Fibroblast of villous mesenchyme (primary cell): ENCODE measurements at places on chromosomes 6 and 20.

GRCh38 chr6:20483887-20484497, 50.3 kb upstream of the CDKAL1 start:
- peak; percentile 25 for DNase-seq

- no peak for DNase-seq
Observed at GRCh38 chr6:170032197-170032596, 258.7 kb downstream of the DLL1 start.

GRCh38 chr6:13538084-13538483, 36.3 kb upstream of the SIRT5 start:
- peak; percentile 76 for DNase-seq

DNA sequence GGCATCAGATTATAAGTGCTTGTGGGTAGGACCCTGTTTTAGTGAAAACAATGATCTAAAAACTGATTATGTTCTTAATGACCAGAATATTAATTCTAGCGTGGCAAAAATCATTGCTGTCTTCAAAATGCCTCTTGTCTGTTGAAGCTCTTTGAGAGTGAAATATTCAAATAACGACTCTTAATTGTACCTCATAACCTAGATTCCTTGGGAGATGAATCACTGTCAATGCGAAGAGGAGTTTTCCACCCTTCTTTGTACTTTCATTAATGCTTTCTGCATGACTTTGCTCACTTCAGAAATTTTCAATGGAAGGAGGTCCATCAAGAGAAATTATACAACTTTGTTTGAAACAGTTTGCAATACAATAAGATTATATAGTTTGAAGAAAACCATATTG, 71.5 kb downstream of the CRYBG1 start:
- DNase-seq: no peak

DNA sequence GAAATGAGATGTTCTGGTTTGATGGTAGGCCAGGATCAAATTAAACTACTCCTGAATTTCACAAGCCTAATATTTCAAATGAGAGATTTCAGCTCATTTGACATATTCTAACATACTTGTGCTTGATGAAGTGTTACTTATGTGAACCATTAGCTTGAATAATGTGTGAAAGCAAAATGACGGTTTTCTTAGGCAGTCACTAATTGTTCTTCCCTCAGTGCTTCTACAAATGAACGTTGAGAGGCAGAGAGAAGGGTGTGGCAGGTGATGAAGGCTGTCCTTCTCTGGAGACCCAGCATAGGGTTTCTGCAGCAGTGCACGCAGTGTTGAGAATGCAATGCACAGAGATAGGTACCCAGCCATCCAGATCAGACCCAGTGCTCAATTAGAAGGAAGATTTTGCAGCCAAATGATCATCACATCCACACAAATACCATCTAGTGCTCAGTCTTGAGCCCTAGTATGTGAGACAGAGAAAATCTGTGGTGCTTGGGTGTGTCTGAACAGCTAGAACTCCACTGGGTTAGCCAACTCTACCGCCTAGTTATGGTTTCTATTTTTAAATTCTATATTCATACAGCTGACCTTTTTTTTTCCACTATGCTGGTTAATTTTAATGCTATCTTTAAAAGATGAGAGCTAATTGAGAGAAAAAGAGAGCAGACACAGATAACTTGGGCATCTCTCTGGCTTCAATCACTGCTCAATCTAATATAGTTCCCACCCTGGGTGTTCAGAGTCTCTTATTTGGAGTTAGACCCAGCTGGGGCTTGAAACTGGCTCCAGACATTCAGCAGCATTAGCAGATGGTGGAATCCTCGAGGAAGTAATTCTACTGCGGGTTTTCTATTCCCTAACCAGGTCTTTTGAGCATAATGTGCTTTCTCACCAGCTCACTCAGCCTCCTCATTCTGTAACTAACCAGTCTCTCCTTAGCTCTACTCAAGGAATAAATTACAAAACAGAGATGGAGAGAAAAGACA, 4.4 kb upstream of the MYLIP start:
- no peak for DNase-seq

GRCh38 chr6:97059473-97059872, 134.9 kb downstream of the KLHL32 start:
- peak; percentile 43 for DNase-seq

DNA sequence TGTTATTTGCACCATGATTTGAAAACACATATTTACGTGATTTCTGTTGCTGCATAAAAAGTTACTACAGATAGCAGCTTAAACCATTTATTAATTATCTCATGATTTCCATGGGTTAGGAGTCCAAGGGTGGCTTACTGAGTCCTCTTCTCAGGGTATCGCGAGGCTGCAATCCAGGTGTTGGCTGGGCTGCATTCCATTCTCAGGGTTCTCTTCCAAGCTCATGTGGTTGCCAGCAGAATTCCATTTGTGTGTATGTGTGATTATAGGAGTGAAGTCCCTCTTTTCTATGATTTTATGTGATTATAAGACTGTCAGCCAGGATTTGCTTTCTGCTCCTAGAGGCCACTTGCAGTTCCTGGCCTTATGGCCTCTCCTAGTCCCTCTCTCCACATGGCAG, 135.1 kb downstream of the FAM83B start:
- no peak for DNase-seq

DNA sequence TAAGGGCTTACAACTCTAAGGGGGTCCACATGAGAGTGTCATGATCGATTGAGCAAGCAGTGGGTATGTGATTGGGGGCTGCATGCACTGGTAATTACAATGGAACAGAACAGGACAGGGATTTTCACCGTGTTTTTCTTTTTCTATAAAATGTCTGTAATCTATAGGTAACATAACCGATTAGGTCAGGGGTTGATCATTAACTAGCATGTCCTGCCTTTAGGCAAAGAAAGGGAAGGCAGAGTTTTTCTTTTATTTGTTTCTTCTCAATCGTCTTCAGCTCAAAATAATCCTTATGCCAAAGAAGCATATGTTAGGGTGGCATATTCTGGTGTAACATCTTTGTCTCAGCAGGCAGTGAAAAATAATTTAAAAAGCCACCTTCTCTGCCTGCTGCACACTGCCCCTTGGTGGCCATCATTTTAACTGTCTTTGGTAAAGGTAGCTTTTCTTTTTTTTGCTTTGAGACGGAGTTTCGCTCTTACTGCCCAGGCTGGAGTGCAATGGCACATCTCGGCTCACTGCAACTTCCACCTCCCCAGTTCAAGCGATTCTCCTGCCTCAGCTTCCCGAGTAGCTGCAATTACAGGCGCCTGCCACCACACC, 9.7 kb upstream of the CEP43 start:
- peak; percentile 63 for DNase-seq

DNA sequence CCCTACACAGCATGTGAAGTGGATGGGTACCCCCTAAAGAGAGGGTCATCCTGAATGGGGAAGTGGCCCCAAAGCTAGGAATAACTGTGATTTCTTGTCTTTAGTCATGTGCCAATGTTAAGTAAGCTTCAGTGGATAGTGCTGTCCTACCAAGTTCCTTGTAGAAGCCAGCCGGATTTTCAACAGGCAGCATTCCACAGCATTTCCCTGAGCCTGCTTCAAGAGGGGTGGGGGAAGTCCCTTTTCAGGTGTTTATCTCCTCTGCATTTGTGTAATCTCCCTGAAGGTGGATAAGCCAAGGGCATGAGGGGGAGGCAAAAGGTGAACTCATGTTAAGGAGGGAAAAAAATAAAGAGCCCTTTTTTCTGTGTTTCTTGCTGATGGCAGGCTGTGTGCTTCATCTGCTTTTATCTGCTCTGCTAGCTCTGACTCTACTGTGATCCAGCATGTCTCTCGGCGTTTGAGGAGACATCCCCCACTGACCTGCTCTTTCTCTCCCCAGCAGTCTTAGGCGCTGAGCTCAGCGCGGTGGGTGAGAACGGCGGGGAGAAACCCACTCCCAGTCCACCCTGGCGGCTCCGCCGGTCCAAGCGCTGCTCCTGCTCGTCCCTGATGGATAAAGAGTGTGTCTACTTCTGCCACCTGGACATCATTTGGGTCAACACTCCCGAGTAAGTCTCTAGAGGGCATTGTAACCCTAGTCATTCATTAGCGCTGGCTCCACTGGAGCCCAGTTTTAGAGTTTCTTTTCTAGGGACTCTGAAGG, 1.9 kb downstream of the EDN1 start:
- DNase-seq: peak; percentile 27

DNA sequence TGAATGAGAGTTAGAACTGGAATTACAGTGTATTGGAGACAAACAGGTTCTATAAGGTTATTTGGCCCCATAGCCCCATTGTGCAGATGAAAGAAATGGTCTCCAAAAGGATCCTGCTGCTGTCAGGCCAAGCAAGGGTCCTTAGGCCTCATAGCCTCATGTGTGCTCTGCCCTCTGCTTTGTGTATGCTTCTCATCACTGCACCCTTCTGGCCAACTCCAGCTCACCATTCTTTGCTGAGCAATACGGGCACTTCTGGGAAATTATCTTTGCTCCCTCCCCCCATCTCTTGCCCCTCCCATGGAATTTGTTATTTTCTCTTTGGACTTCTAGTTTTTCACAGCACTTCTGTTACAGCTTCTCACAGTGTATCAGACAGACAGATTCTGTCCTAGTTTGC, 298.8 kb downstream of the FOXA2 start:
- DNase-seq: no peak

DNA sequence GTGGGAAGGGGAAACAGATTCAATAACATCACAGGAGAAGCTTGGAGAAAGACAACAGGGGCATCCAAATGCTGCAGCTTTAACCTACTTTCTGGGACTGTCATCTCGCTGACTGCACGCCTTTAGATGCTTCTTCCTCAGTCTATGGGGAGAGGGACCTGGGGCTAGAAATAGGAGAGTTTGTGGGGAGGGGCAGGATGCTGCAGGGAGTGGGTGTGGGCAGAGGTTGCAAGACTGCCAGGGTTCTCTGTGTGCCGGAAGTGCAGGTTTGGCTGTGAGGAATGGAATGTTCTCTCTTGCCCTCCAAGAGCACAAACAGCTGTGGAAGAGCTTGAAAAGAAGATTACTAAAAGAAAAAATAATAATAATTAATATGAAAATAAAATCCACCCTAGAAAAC, 93.2 kb downstream of the FOXO3 start:
- peak; percentile 71 for DNase-seq

GRCh38 chr6:7401075-7401474, 11.5 kb downstream of the RIOK1 start:
- DNase-seq: peak; percentile 58

DNA sequence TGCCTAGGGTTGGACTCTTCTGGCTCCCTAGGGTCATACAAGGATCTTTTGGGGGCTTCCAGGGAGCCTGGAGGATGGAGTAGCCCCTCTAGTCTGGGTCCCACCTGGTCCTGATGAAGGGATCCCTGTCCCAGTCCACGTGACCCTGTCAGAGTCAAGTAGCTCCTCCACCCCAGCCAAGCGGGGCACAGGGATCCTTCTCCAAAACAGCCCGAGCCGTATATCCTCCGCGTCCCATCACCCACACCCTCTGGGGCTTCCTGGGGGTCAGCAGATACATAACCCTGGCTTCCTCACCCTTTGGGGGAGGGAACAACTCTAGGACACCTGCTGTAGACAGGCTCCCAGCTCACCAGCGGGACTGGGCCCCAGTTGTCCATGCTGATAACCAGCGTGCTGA, 28.0 kb downstream of the BPIFB1 start:
- DNase-seq: no peak

GRCh38 chr6:13294499-13295069, 33.8 kb downstream of the TBC1D7 start:
- no peak for DNase-seq

- no peak for DNase-seq
Observed at GRCh38 chr6:81838724-81839426, 86.4 kb upstream of the TENT5A start.

DNA sequence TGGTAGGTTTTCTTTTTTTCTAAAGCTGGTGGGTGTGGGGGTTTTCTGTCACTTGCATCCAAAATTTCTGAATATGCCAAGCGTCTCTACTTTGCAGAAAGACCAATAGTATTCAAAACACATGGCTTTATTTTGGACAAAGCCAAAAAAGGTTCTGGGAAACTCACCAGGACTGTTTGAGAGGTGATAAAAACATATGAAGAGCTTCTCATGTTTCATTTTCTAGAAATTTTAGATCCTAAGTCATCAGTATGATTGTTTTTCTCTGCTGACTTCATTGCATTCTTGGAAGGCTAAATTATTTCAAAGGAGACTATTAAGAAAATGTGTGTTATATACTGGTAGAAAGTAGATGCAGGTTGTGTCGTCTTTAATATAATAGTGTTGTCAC, 51.3 kb downstream of the GCLC start:
- DNase-seq: no peak

GRCh38 chr6:5809450-5809849, 197.3 kb downstream of the NRN1 start:
- no peak for DNase-seq

GRCh38 chr20:4371623-4372251, 350.0 kb upstream of the PRND start:
- DNase-seq: no peak

DNA sequence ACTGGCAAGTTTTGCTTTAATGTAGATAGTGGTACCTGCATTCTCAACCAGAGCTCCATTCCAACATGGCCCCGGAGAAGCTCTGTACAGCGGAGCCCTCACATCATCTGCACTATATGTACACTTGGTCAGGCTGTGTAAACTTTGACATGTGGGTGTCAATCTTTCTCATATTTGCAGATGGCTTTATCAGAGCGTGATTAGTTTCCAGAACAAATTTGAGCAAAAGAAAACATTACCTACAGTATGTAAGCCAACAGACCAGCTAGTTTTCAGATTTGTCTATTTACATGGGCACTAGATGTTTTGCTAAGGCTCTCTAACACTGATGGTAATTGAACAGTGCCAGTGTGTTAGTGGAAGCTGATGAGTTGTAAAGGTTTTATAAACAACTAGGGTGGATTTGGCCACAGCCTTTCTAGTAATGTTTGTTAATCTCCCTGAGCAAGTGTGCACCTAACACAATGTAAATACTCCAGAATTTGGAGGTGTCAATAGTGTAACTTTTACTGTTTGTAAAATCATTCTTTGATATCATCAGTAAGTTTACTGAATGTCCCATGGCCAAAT, 131.8 kb downstream of the FOXA2 start:
- no peak for DNase-seq

DNA sequence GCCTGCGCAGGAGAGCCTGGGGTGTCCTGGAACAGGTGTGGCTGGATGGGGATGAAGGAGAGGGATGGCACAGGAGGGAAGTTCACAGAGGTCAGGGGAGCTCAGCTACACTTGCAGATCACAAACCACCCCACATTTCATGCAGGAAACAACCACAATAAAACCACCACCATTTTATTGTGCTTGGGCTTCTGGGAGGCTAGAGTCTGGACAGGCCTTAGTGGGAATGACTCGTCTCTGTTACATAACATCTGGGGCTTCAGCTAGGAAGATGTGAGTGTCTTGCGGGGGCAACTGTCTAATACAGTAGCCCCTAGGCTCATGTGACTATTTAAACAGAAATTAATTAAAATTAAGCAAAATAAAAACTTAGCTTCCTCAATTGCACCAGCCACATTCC, 33.4 kb downstream of the SNX5 start:
- DNase-seq: no peak

GRCh38 chr6:139904568-139904967, 530.1 kb upstream of the CITED2 start:
- no peak for DNase-seq

DNA sequence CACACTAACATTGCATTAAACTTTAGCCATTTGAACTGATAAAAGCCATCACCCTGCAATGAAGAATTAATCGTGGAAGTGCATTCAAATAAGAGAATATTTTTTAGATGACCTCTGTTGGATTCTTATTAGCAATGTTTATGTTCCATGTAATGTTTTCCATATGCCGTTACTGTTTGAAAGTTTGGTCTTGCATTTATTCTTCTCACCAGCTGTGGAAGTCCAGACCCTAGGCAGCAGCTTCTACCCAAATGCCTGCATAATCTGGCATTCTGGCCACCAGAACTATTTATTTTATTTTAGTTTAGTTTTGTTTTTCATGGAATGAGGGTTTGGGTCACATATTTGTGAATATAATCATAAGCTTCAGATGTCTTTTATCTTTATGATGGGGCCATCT, 140.4 kb downstream of the SAMD5 start:
- peak; percentile 43 for DNase-seq
